ENCODE measurements at places on chromosomes 6 and 20.

DNA sequence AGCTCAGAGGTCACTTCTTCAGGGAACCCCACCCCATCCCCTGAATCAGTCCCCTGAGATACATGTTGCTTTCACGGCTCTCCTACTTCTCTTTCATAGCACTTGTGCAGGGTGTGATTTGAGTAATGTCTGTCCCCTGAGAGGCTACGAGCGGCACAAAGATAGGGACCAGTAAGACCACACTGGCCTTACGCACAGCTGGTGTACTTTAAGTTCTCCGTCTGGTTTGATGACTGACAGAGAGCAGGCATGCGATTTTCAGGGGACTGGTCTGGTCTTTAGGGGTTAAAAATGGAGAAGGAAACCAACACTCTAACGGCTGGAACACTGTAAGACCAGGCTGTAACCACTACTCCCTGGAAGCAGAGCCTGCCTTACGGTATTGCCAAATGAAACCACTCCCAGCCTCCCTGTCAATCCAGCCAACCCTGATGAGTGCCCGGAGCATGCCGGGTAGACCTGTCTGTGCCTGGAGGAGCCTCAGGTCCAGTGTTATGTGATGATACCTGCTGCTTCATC, 47.1 kb downstream of the ELMO2 start:
- no peak for DNase-seq

DNA sequence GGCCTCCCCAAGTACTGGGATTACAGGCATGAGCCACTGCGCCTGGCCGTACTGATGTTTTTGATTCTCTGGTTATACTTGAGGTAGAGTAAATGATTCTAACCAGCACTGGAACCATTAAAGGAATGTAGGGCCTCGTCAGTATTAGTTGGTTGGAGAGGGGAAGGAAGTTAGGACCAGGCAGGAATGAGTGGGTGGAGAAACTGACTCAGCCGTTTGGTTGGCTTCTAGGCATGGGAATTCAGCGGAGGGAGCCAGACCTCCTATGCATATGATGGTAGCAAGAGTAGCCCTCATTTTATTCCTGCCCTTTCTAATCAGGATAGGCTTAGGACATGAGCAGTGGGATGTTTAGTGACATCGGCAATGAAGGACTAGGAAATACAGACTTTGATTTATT, 19.0 kb upstream of the SERINC3 start:
- DNase-seq = no peak

DNA sequence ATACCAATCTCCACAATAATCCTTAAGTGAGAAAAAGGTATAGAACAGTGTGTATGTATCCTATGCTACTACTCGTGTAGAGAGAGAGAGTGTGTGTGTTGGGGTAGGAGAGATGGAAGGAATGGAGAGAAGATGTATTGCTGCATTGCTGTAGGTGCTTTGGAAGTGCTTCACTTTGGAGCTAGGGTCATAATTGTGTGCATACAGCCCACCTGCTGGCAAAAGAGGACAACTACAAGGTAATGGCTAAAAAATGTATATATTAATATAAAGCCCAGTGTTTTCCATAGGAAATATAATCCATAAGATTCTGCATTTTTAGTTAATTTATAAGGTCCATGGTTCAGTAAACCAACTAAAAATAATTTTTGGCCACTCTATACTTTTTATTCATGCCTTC, 36.1 kb downstream of the SERAC1 start:
- no peak for DNase-seq

GRCh38 chr20:931401-931800, 15.3 kb upstream of the ANGPT4 start:
- DNase-seq = no peak

- DNase-seq = no peak
Observed at GRCh38 chr20:9440892-9441291, 73.5 kb upstream of the LAMP5 start.

All from omental fat pad (tissue), 4 donors.